ENCODE measurements at places on chromosomes 16 and 17.

- DNase-seq: no peak
Measured at GRCh38 chr17:29929006-29929532, 959 bp downstream of the SSH2 start.

GRCh38 chr16:79838496-79839259 is 238.1 kb upstream of the MAF start:
- DNase-seq: no peak

DNA sequence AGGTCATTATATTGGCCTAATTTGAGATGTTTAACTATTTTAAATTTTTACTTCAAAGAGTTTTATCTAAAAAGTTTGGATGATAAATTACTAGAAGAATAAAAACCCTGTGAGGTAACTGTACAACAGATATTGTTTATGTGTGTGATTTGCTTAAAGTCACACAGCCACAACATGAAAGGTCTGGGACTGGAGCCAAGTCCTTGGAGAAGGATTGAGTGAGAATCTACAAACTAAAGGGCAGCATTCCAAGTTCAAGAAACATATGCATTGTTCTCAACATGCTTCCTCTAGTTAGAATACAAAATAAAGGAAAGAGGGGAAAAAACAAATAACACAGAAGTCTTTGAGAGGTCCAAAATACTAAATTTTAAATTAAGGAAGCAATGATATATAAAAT is 131.5 kb upstream of the MON1B start:
- no peak for DNase-seq

GRCh38 chr16:53974484-53975080 is 270.6 kb downstream of the FTO start:
- no peak for DNase-seq

- DNase-seq: no peak
Measured at GRCh38 chr17:1627982-1628855, at the start of gene SLC43A2. Gene SLC43A2 (minus strand): TSS chr17:1628834. CDS start chr17:1627874, 960 bp downstream.

DNA sequence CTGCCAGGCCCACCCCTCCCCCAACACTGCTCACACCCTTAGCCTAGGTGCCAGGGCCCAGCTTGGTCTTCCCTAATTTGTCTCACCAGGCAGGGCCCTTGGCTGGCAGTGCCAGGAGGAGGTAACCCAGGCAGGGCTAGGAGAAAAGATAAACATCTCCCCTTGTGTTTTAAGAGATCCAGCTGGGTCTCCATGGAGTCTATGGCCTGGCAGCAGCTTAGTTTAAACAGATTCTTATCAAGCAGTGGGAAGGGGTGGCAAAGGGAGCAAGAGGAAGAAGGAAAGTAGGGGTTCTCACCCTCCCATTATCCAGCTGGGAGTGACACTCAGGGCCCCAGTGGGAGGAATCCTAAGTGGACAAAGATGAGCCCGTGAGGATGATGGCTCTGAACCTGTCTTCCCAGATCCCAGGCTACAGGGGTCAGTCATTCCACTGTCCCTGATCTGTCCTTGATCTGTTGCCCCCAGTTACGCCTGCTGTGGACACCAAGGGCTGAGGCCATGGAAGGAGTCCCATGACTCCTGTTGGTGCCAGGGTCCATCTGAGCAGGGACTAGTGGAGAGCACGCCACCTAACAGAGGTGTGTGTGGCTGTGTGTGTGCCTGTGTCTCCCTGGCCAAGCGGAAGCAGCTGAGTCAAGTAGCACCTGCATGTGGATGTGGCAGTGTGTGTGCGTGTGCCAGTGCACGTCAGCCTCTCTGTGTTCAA is 47.4 kb upstream of the MEIOC start:
- no peak for DNase-seq

DNA sequence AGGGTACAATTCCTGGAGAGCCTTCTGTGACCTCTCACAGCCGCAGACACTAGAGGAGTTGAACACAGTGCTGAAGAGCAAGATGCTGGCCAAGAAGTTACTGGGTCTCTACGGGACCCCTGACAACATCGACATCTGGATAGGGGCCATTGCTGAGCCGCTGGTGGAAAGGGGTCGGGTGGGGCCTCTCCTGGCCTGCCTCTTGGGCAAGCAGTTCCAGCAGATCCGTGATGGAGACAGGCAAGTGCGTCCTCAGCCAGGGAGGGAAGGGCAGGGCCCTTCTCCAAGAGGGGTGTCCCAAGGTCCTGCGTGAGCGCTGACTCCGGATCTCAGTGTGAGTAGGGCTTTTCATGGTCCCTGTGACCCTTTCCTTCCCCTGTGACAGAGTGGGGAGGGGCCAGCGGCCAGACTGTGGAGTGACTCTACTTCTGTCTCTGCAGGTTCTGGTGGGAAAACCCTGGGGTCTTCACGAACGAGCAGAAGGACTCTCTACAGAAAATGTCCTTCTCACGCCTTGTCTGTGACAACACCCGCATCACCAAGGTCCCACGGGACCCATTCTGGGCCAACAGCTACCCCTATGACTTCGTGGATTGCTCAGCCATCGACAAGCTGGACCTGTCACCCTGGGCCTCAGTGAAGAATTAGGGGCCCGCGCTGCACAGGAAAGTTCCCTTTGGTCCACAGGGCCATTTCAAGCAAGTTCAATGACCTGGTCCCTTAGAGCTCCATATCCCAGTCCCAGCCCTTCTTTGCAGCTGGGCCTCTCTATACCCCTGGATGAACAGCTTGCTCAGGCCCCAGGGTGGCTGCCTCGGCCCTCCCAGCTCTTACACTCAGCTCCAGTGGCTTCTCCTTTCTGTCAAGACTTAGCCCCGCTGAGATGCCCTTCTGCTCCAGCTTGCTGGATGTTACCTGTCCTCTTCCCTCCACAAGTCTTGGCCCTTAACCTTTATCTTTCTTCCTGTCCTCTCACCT is 13.1 kb downstream of the MPO start:
- DNase-seq: no peak

- no peak for DNase-seq
Measured at GRCh38 chr17:82077617-82078358, 12.2 kb upstream of the DUS1L start.

GRCh38 chr17:12098568-12098967 is 77.9 kb downstream of the MAP2K4 start:
- no peak for DNase-seq

GRCh38 chr16:57728336-57729181 is 7.0 kb upstream of the KATNB1 start:
- no peak for DNase-seq

DNA sequence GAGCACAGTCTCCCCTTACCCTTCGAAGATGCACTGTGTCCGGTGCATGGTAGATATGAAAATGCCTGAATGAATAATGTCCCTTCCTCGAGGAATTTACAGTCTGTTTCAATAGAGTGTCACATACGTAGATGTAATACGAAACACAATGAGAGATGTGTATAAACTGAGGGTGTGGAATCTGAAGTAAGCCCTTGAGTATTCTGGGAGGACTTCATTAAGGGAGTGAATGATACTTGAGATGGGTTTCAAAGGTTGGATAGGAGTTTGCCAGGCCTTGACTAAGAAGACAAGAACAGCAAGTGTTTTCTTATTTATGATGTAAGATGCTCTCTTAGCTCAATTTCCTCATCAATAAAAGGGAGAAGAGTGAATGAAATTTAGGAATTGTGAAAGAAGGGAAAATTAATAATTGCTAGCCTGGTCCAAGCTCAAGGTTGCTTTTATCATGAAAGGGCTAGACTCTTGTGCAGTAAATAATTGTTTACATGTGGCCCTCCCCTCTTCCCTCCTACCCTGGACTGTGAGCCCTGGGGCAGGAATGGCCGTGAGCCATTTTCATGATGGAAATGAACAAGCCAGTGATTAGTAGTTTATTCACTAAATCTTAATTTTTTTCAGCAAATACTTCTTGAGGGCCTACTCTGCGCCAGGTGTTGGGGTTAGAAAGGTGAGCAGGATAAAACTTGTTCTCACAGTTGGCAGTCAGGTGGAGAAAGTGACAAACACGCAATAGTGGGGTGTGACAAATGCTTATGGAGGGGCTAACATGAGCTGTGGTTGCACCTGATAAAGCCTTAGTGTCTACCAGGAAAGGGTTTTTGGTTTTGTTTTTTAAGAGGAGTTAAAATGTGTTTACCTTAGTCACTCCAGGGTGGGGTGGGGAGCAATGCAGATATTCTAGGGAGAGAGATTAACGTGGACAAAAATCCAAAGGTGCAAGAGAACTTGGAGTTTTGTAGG is 1.6 kb downstream of the KIF22 start:
- no peak for DNase-seq

DNA sequence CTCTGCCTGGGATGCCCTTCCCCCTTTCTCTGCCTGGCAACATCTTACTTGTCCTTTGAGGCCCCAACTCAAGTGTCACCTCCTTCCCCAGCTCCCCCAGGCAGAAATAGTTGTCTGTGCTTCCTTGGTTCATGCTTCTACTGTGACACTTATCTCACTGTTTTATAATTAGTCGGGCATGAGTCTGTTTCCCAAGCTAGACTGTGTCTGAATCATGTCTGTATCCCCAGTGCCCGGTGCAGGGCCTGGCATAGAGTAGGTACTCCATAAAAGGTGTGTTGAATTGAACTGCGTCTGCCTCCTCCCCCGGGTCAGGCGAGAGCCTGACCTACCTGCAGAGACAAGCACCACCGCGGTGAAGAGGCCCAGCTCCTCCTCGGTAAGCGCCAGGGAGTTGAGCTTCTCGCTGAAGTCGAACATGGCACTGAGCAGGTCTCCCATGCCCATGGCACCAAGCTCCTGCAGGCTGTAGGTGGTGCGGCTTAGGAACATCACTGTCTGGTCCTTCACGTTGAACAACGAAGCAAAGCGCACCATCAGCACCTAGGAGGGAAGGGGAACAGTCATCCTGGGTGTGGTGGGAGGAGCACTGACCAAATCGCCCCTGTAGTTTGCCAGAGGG is 6.7 kb downstream of the NR1D1 start:
- no peak for DNase-seq

DNA sequence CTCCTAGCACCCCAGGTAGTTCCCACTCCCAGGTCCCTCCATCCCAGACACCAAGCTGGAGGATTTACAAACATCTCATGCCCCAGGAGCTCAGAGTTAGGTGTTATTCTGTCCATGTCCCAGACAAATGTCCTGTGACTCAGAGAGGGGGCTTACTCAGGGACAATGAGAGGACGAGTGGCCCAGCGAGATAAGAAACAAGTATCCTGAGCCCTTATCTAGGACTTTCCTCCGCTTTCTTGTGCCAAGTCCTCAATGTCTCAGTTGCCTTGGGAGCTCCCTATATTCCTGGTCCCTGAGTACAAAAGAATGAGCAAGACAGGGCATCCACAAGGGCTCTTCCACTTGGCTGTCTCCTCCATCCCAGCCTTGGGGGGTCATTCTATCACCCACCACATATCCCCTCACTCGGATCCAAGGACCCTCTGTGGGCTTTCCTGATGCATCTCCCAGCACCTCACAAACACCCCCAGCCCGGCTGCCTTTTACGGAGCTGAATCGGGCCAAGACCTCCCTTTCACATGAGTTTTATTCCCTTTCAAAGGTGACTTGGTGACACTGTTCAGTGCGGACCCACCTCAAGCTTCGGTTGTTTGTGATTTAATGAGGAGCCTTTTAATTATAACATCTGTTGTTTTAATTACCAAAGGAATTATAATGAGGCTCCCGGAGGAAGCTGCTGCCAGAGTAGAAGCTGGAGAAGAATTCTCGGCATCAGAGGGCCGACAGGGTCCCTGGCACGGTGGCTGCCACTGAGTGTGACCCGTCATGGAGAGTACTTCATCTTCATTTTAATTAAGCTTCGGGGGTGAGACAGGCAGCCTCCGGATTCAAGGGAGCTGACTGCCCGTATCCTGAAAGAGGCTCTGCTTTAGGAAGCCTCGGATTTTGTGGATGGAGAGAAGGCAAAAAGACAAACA is 121.5 kb downstream of the WSCD1 start:
- DNase-seq: no peak

- DNase-seq: no peak
Measured at GRCh38 chr17:70414300-70414699, 245.0 kb downstream of the KCNJ2 start.
